ENCODE measurements at places on chromosomes 5 and 9.

DNA sequence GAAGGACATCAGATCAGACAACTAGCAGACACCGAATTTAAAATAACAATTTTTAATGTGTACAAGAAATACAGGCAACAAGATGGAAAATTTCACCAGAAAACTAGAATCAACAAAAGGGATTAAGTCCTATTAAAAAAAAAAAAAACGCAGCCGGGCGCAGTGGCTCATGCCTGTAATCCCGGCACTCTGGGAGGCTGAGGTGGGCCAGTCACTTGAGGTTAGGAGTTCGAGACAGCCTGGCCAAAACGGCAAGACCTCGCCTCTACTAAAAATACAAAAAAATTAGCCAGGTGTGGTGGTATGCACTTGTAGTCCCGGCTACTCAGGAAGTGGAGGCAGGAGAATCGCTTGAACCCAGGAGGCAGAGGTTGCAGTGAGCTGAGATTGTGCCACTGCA is 64.3 kb upstream of the UBAC1 start:
- no peak for DNase-seq

DNA sequence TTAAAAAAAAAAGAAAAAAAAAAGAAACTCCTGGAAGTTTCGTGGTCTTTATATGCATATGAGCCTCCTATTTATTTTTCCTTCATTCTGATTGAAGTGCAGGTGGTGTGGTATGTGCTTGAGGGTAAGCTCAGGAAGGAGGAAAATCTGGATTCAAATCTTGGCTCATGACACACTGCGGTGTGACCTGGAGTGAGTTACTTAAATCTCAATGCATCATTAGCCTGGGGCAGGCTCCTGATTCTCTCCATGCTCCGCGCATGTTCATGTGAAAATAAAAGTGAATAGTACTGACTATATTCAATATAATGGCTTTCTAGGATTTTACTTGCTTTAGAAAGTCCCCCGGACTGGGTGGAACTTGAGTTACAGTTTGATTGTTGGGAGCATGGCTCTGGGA is 35.6 kb downstream of the PTTG1 start:
- DNase-seq = no peak

DNA sequence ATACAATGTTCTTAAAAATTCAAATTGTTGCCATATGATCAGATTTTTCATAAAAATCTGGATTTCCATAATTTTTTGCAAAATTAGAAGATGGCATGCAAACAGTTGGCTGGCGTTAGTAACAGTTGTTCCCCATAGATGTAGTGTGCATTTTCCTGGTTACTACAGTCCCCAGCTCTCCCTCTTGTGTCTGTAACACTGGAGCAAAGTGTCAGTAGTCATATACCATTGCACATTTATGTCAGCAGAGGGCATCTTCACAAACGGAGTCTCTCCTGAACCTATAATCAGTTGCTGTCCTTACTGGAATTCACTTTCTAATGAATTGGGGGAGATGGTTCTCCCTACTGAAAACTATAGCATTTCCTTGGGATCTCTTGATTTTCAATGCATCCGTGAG is 44.7 kb upstream of the DMAC1 start:
- no peak for DNase-seq

GRCh38 chr9:93240891-93241334 is 57.0 kb downstream of the WNK2 start:
- DNase-seq = no peak

- DNase-seq = no peak
These were observed 233.5 kb upstream of the GAS1 start for GRCh38 chr9:87180841-87181240.
